ENCODE measurements at places on chromosomes 5 and 9.

DNA sequence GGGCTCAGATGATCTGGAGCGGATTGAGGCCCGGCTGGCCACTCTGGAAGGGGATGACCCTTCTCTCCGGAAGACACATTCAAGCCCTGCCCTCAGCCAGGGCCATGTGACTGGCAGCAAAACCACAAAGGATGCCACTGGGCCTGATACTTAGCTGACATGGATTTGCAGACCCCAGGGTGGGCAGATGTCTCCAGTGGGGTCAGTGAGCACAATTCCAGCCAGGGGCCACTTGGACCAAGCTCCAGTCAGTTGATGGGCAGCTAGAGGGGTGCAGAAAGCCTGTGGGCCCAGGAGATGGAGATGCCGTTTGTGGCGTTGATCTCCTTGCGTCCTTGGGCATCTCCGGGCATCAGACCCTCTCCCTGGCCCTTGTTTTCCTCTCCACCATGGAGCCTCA, 46.7 kb downstream of the PSD2 start:
- DNase-seq = no peak

DNA sequence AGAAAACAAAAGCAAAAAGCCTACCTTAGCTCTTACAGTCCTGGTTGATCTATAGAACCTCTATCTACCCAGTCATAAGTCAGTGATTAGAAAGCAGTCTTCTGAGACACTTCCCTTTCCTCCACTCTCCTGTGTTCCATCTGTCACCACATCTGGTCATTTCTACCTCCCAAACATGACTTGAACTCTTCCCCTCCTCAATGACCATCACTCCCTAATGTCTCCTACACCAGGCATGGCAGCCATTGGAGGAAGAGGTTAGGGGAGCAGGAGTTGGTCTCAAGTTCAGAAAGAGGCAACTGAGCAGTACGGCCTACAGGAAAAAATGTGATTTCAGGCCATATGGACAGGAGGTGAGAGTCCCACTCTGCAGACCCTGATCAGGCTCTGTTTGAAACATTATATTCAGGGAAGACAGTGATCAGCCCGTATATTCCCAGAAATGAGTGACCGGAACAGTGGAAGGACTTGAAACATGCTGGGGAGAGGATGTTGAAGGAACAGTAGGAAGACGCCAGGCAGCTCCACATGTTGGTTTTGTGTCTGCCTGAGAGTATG, 12.0 kb downstream of the ABLIM3 start:
- no peak for DNase-seq

DNA sequence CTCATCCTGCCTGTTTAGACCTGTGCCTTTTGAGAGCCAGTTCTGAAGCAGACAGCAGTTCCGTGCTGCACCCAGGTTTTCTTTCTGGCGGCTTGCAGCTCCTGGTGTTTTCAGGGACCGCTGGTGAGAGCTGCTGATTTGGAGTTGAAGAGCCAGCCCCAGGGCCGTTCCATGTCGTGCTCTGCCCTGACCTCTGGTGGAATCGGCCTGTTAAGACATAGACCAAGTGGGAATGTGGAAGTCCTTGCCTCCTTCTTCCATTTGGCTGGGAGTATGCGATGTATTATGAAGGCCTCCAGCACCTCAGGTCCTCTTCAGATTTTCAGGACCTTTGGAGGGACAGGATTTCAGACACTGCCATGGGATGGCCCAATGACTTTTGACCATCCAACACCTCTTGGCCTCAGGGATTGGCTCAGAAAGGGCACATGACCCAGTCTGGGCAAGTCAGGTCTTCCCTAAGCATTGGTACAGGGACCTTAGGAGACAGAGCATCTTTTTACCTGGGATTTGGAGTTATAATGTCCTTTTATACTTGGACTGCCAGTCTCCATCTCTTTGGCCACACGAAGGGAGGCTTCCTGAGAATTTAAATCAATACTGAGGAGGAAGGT, 136.1 kb upstream of the CLINT1 start:
- DNase-seq = peak; percentile 48

GRCh38 chr9:125942125-125942524, 195.0 kb downstream of the PBX3 start:
- no peak for DNase-seq

GRCh38 chr9:128625391-128626146, 31.1 kb downstream of the DYNC2I2 start:
- DNase-seq = no peak

DNA sequence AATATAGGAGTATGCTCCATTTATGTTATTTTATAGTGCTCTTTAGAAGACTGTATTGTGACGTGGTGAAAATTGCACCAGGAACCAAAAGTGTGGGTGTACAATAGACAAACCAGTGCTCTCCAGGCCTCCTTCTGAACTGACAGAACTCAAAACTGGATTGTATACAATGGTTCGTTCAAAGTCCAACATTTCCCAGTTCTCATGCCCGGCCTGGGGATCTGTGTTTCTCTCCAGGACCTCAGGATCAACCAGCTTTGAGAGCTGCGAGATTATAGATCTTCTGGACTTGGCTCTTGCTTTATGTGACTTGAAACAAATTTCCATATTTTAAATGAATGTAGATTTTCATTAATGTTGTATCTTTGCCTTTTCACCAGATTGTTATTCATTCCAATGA, 60.8 kb upstream of the CER1 start:
- no peak for DNase-seq

Measured in CD4-positive, alpha-beta T cell treated with Interleukin-21 for 1 hour (primary cell).